ENCODE measurements at places on chromosomes 7 and 10.
A peak's percentile ranks its signal among the peaks of the same experiment; 100 is the strongest.

DNA sequence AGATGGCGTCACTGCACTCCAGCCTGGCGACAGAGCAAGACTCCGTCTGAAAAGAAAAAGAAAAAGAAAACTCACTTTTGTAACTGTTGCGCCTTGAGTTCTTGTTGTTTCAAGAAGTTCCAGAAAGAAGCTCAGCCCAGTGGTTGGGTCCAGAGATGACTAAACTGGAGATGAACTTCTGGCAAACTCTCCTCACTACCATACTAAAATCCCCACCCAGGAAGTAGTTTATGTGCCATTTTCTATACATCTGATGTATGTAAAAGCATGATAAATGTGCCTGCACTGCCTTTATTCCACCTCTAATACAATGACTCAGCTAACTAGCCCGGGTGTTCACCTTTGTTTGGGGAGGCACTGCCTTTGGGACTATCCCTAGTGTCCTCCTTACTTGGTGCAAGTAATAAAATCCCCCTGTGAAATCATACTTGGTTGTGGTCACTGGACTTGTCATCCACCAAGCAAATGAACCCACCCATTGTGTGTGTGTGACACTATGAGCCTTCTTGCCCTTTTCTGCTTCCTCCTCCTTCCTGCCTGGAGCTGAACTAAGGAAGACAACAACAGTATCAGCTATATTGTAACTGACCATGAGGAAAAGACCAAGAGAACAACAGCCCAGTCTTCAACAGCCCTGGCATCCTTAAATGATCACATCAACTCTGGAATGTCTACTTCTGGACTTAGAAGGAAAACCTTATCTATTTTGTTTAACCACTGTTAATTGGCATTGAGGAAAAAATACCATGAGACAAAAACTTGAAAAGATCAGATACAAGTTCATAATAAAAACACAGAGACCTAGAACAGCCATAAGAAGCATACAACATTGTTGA lies 33.6 kb downstream of the JMJD1C start:
- no peak for DNase-seq

DNA sequence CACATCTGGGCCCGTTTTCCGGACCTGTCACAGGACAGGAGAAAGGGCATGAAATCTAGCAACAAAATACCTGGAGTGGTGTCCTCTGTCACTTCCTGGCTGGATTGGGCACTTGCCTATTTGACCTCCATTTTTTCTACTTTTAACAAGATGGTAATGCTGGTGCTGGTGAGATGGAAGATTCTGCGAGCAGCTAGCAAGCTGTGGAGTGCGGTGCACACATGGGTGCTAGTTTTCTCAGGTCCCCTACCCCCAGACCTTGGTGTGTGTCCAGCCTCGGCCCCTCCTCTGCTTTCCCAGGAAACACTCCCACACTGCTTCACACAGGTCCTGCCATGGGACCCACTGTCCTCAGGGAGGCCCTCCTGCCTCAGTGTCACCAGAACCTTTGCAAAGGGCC lies 87.7 kb downstream of the WDR11 start:
- DNase-seq, result no peak

GRCh38 chr10:129850316-129850715 lies 113.8 kb downstream of the EBF3 start:
- no peak for DNase-seq

- DNase-seq, result peak; percentile 10
Observed at GRCh38 chr10:131786756-131787605, 113.8 kb upstream of the PPP2R2D start.

DNA sequence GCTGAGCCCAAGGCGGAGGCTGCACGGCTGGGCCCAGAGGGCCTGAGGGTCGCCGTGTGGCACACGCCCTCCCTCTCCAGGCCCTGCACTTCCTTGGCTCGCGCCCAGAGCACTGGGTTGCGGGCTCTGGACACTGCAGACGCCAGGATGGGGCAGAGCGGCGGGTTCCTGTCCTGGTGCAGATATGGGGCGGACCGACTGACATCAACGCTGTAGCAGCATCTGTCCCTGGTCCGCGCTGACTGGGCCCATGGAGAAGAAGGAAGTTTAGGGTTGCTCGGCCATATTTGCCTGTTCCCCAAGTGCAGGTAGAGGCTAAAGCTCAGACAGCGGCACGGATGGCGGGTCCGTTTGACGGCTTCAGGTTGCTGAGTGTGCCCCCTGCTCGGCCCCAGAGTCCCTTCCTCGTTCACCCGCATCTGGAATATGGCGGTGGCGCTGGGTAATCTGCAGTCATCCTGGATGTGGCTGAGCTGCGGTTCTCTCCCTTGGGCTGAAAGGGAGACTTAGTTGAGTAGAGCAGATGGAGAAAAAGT lies 116.1 kb downstream of the OR13A1 start:
- no peak for DNase-seq

GRCh38 chr10:6787091-6787490 lies 207.0 kb upstream of the PRKCQ start:
- no peak for DNase-seq

DNA sequence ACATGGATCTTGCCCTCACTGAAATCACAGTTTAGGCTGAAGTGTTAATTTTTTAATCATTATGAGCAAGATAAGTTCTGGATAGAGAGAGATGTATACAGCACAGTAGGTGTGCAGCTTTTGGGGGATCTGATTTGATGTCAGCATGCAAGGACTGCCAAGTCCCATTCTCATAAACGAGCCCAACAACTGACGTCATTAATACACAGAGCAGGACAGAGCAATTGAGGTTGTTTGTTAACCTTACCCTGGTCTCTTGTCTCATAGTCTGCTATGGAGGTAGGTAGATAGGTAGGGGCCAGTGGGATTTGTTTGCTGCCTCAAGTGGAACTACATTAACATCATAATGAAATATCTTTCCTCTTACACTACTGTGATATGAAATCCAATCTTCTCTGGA lies 8.6 kb upstream of the TMEM229A start:
- DNase-seq, result no peak

GRCh38 chr7:45601094-45601493 lies 26.9 kb downstream of the ADCY1 start:
- no peak for DNase-seq

- no peak for DNase-seq
Observed at GRCh38 chr10:639751-640672, 49.5 kb downstream of the DIP2C start.

GRCh38 chr10:121378251-121378801 lies 219.9 kb downstream of the FGFR2 start:
- no peak for DNase-seq

DNA sequence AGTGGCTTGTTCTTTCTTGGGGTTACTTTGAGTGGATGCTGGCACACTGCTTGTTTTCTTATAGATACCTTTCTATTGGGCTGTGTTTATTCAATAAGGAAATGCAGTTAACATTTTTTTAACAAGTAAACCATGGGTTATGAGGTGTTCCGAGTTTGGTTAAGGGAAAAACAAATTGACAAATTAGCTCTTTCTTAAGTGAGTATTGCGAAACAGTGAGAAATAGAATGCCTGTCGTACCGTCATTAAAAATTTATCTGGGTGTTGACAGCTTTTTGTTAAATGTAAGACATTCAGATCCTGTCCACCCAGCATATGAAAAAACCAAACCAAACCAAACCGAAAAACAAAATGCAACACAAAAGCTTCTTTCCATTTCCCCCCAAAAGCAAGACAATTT lies 6.2 kb downstream of the CUX1 start:
- no peak for DNase-seq

DNA sequence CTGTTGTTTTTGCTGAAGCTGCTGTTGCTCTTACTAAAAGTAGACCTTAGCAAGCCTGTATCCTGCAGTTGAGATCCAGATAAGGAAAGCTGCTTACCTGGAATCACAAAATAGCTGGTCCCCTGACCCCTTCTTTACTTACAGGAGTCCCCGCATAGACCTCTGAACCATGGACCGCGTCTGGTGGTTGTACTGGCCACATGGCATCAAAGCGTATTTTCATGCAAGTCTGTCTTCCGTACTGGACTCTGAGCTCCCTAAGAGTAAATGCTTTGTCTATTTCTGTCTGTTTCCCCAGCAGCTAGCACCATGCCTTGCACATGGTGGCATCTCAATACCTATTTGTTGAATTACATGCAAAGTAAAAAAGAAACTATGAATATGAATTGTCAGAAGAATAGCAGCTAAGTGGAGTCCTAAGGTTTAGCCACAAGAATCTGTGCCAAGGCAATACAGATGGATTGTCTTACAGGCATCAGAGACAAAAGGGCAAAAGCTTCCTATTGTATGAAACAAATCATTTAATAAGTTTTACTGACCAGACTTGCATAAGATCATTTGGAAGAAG lies 159.2 kb downstream of the PAXIP1 start:
- DNase-seq, result no peak

GRCh38 chr10:109633846-109634245 lies 289.5 kb downstream of the XPNPEP1 start:
- DNase-seq, result no peak

DNA sequence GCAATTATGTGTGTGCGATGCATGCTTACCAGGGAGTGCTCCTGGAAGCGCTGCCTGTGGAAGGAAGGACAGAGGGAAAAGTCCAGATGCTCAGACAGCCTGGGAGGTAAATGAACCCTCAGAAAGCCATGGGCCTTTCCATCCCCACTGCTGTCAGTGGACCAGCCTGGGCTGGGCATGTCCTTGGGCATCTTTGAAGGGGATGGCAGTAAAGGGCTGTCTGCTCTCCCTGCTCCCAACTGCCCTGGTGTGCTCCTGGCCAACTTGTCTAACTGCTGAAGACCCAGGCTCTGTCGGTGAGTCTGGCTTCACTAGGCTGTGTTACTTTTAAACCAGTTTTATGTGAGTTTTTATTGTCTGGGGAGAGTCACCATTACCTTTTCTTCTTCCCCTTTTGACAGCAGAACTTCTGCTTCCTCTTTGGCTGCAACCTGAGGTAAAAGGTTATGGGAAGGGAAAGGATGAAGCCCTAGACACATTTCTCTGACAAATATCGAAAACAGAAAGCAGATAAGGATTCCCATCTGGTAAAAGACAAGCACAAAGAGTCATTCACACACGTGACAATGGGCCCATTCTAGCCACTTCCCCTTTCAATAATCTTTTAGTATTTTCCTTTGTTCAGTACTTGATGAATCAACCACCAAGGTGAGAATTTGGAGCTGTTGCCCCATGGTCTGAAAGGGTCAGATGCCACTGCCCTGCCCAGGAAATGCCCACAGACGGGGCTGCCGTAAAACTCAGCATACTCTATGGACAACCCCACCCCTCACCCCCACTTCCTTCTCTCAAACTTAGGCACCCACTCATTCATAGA lies 27.6 kb upstream of the PIK3AP1 start:
- DNase-seq, result no peak

GRCh38 chr10:98463016-98463415 lies 16.3 kb upstream of the HPS1 start:
- no peak for DNase-seq

DNA sequence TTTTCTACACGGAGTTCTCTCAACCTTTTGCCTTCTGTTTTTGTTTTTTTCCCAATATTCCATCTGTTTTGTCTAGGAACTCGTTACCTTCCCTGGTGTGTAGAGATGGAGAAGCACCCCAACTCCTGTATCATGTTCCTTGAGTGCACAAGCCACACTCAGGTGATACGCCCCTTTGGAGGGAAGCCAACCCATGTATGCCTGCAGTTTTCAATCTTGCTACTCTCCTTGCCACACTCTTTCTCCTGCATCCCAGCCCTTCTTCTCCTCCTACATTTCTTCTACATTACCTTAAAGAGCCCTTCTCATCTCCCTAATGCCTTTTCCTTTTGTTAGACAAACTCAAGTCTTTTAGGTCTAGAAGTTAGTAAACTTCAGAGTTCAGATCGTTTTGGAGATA lies 10.2 kb upstream of the SP4 start:
- DNase-seq, result no peak

DNA sequence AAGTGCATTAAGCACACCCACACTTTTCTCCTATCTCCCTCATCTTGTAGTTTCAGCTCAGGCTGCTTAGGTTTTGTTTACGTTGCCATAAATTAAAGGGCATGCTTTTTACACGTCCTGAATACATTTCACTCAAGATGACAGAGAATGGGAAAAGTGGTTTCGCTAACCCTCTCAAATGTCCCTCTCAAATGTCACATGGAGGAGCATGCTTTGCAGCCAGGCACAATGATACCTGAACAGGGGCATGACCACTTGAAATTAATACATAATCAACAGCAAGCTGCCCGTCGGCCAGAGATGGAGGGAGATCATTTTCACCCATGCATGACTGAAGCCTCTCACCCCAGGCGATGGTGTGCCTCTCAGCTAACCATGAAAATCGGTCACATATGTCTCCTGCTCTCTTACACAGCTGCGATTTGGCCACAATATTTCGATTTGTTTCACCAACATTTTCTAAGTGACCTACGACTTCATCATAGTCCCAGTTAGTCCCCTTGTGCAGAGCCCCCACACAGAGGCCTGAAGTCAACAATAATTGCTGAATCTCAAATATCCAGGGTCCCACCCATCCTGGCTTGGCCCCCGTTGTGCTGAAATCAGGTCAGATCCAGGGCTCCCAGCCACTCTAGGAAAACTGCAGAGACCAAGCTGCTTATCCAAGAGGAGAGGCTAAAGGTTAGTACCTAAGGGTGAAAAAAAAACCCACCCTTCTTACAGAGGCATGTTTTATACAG lies 373.9 kb upstream of the NFE2L3 start:
- DNase-seq, result peak; percentile 93

DNA sequence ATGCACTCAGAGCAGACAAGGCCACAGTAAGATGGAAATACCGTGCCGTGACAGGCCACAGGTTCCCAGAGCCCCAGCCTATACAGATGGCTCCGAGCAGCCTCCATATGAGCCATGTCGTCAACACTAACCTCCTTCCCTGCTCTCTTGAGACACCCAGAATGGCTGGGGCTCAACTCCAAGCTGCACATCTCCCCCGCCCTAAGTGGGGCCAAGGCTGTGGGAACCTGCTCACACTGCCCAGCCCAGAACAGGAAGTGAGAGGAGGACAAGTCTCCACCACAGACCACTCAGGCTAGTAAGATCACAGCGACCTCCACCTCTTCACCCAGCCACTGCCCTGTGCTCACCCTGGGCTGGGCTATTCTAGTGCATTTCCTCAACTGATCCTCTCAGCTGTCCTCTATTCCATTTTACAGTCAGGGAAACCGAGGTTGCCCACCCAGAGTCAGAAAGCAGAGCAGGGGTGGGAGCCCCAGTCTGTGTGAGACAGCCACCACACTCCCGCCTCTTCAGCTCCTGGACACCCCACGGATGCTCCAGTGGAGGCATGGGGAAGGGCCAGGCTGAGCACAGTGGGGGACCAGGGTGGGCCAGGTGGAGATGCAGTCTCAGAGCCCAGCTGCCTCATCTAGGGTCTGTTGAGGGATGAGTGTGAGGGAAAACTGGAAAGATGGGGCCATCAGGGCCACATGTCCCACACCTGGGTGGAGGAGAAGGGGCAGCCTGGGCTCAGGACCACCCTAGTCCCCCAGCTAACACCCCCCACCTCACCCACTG lies 11.6 kb downstream of the GRID1 start:
- no peak for DNase-seq
